ENCODE measurements at places on chromosomes 6 and 20.

DNA sequence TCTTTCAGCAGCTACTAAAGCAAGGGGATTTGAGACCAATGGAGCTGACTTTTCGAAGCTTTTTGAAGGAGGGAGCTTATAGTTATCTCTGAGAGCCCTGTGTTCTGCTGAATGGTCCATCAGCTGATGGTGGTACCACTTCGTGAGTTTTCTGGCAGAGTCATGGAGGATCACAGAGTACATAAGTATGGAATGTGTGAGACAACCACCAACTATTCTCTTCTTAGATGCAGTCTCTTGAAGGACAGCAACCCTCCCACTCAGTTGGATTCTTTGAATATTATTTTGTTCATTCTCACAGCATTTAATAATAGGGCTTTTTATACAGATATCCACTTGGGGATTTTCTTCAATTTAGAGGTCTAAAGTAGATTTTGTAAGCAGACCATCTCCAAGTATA is 75.3 kb downstream of the ELOVL2 start:
- DNase-seq = no peak

DNA sequence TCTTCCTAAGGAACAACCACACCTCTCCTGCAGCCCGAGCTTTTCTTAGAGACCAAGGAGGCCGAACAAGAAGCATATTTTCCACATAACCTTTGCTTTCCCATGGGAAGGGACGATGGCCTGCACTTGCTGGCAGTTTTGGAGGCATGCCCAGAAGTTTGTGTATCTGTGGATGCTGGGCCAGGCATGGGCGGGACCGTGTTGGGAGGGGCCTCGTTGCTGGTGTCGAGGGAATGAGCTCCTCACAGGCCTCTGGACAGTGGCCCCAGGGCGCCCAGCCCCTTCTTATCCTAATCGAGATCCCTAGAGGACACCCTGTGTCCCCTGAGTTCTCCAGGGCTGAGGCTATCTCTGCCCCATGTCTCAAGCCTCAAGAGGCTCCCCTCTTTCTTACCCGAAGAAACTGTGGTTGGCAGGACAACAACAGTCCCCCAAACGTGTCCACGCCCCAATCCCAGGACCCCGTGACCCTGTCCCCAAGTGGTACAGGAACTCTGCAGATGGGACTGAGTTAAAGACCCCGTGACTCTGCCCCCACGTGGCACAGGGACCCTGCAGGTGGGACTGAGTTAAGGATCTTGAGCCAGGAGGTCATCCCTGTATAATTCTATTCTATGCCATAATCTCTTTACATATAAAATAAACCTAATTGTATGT is 99.5 kb upstream of the BHLHE23 start:
- no peak for DNase-seq

- no peak for DNase-seq
Observed at GRCh38 chr6:76708641-76709331, 636.3 kb upstream of the IMPG1 start.

DNA sequence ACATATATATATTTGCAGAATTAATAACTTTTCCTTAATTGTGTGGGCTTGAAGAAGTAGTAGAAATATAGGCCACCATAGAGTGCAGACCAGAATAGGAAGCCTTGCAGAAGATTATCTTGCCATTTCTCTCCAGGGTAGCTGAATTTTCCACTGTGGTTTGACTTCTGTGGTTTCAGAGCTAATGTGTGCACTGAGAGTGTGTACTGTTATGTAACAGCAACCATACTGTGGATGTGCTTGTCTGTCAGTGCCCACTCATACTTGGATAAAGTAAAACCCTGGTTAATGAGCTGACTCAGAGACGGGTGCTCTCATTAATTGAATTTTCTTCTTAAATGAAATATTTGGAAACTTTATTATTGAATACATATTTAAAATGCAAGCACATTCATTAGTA is 57.2 kb downstream of the CEP43 start:
- no peak for DNase-seq

DNA sequence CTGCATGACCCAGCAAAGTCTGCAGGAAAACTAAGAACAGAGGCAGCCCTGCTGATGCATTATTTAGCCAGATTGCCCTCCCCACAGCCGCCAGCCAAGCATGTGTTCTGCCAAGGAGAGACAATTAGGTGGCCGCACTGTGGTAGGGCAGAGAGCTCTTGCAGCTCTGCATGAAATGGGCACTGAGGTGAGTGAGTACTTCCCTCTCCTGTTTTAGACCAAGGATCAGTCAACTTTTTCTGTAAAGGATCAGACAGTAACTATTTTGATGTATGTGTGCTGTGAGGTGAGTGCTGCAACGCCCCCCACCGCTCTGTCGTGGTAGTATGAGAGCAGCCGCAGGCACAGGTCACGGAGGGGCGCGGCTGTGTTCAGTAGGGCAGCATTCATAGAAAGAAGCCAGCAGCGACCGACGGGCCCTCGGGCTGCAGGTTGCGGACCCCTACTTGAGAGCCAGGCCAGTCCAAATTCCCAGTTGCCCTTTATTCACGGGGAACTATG is 23.8 kb upstream of the FAM50B start:
- DNase-seq = no peak

DNA sequence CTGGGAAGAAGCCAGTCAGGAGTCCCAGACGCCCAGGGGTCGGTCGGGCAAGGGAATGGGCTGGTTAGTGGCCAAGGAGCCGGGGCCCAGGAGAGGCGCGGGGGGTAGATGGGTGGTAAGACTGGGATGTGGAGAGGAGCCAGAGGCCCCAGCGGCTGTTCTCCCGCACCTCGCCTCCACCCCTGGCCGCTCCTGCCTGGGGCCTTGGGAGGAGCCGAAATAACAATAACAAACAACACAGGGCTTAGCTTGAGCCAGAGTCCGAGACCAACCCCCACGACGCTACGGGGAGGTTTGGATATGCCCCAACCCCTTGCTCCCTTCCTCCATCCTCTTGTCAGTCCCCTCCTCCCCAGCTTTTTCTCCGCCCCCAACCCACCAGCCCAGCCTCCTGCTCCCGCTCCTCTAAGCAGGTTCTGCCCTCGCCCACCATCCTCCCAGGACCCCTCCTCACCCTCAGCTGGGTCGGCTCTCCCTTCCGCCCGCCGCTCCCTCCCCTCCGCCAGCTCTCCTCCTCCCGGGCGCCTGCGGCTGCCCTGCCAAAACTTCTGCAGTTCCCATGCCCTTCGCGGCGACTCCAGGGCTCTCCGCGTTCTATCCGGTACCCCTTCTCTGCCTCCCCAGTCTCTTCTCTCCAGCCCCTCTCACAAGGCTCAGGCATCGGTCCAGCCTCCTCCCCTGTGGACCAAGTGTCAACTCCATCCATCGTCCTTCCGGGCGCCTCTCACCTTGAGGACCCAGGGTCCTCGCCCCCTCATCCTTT is 1.1 kb downstream of the RNF39 start:
- no peak for DNase-seq

DNA sequence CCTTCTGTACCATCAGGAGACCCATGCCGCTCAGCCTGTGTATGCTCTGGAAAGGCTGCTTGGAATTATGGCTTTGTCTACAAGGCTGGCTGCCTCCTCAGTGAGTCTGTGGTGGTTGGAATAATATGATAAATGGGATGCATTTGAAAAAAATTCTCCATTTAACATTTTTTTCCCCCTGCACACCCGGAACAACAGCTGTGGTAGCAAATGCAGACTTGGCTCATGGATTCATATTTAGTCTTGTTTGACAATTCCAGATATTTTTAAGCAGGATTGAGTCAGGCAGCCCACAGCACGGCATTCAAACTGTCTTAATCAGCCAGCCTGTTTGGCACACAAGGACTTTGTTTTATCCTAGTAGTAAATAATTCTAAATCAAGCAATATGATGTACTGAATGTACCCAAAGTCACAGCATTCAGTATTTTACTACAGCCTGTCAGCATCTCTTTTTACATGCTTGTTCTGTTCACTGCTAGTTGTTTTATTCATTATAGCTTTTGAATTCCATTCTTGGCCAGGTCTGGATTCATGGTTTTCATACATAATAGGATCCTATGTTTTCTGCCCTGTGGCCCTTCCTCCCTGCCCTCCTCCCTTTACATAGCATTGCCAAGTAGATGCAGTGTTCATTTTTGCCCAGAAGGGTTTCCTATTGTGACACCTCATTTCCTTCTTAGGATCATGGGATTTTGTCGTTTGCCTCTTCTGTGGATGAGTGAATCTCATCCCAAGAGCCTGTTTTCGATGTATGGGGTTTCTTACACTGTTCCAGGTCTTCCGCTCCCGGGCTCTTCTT is 68.1 kb downstream of the LRRC1 start:
- no peak for DNase-seq

DNA sequence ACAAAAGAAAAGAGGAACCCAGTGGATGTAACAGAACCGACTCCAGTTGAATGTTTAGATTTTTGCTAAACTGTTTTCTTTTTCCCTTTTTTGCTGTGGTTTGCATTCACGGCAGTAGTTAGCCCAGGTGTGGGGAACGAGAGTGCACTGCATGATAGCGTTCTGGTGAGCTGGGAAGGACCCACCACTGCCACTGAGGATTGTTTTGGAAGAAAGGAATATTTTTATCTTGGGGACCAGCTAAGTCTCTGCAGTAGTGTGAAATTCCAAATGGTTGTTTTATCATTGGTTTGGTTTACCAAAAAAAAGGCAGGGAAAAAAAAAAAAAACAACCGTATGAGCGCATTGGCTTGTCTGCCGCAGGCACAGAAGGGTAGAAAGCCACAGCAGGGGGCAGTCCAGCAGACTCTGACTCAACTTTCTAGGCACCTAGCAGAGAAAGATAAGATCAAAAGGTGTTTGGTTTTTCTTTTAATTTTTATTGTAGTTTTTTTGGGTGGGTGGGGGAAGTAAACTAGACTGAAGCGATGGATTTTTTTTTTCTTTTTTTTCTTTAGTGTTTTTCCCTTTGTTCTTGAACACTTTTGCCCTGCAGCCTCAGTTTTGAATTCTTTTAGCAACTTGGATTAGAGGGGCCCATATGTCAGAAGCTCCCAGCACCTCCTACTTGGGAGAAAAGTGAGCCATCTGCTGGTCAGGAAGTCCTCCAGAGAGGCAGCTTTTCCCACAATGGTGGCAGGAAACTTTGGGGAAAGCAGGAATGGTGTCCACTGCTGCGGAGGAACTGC is 13.5 kb upstream of the RAB5IF start:
- no peak for DNase-seq

GRCh38 chr20:23697947-23698346 is 9.1 kb upstream of the CST4 start:
- DNase-seq = no peak

GRCh38 chr6:39086294-39086693 is 28.7 kb downstream of the SAYSD1 start:
- DNase-seq = no peak

GRCh38 chr20:62287759-62288534 is 14.8 kb upstream of the ADRM1 start:
- no peak for DNase-seq

DNA sequence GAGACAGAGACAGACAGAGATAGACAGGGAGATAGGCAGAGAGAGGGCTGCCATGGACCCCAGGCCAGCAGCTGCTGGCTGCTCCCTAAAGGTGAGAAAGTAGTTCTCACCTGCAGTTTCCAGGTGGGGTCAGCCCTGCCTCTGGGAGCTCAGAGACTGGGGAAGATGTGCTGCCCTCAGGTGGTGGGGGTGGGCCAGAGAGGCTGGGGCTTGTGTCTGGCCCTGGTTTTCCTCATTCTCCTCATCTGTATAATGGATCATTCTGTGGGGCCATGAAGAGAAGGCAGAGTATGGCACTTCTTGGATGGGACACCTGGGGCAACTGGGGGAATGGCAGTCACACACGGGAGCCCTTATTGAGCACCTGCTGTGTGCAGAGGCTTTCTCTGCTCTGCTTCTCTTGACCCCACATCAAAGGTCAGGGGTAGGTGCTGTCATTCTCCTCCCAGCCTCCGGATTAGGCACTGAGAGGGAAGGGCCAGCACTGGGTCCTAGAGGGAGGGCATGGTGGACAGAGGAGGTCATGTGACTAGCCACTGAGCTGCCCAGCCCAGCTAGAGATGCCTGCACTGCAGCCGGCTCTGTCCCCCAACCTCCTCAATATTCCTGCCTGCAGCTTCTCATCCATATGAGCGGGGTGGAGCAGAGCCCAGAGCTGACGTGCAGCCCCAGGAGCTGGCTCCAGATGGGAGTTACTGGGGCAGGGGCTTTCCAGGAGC is 4.1 kb downstream of the ANGPT4 start:
- DNase-seq = no peak

- no peak for DNase-seq
Observed at GRCh38 chr20:57400821-57401564, 9.8 kb downstream of the RBM38 start.

- no peak for DNase-seq
Observed at GRCh38 chr20:50332491-50332980, 141.9 kb downstream of the CEBPB start.

DNA sequence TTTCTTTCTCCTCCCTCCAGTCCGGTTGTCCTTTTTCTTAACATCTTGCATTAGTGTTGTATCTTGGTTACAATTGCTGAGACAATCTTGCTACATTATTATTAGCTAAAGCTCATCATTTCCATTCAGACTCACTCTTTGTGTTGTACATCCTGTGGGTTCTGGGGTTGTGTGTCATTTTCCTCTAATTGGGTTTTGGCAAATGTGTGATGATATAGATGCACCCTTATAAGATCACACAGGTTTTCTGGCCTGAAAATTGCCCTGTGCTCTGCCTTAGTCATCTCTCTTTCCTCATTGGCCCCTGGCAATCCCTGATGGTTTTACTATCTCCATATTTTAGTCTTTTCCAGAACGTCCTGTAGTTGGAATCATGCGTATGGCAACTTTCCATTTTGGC is 60.1 kb downstream of the PPP1R14C start:
- DNase-seq = no peak

DNA sequence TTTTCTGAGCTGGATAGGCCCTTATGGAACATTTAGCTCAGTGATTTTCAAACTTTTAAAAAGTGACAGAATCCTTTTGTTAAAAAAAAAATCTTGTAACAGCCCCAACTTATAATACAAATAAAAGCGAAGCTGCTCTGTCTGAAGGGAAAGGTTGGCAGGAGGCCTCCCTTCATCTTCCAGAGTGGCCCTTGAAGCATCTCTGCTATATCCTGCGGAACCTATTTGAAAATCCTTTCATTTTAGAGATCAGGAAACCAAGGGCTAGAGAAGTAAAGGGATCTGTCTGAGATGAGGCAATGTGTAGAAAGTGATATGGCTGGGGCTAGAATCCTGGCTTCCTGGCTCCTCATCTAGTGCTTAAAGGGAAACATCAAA is 107.8 kb downstream of the UBE3D start:
- DNase-seq = no peak

- DNase-seq = no peak
Observed at GRCh38 chr6:155120034-155120433, 124.9 kb downstream of the TIAM2 start.

GRCh38 chr6:105094133-105094640 is 85.6 kb downstream of the POPDC3 start:
- DNase-seq = no peak

GRCh38 chr20:23362392-23363256 is 642 bp downstream of the GZF1 start:
- no peak for DNase-seq

GRCh38 chr6:29734046-29735018 is 11.1 kb downstream of the HLA-F start:
- DNase-seq = no peak

- no peak for DNase-seq
Observed at GRCh38 chr20:48283470-48284110, 498.3 kb upstream of the SULF2 start.
